ENCODE measurements at places on chromosomes 16 and 17.

DNA sequence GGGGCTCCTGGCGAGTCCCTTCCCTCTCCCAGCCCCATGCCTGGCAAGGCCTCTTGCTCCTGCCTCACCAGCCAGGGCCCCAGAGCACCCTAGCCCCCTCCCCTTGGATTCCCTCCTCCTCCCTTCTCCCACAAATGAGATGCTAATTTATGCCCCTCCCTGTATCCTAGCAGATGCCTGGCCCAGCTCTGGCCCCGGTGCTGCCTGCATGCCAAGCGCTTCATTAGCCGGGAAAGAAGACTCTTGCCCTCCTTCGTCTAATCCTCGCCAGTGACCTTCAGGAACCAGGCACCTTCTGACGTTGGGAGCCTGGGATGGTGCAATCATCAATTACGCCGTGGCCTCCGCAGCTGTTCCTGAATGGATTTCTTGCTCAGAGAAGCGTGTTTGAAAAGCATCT is 127.8 kb downstream of the SDK2 start:
- no peak for DNase-seq

DNA sequence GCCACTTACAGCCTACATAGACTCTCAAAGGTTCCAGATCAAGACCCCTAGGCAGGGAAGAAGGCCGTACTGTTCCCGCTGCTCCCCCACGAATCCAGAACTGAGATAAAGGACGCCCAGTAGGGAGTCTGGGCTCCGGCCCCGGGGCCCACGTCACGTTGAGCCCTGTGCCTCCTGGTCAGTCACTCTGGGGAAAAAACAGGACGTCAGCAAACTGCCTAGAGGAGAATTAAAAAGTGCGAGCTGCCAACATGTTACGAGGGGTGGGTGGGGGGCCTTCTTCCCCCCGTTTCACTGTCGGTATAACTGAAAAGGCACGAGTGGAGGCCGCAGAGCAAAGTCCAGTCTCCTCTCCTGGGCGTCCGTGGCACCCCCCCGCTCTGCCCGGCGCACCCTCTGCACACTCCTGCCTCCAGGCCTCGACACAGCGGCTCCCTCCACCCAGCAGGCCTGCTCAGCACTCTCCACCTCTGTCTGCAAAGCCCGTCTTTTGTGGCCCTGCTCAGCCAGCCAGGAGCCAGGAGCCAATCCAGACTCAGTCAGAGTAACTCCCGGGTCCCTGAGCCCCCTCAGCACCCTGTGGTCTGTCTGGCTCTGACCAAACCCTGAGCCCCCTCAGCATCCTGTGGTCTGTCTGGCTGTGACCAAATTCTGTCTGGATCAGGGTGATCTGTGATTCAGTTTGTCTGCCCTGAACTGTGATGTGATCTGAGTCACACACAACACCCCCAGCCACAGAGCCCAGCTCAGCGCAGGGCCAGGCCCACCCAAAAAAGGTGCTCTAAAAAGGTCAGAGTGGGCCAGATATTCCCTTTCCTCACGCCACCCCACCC is 6.2 kb downstream of the ITGAE start:
- peak; percentile 26 for DNase-seq

- no peak for DNase-seq
Observed at GRCh38 chr17:7839876-7840261, 5.9 kb downstream of the KDM6B start.

GRCh38 chr16:78742501-78743283 is 643.2 kb downstream of the WWOX start:
- peak; percentile 76 for DNase-seq

DNA sequence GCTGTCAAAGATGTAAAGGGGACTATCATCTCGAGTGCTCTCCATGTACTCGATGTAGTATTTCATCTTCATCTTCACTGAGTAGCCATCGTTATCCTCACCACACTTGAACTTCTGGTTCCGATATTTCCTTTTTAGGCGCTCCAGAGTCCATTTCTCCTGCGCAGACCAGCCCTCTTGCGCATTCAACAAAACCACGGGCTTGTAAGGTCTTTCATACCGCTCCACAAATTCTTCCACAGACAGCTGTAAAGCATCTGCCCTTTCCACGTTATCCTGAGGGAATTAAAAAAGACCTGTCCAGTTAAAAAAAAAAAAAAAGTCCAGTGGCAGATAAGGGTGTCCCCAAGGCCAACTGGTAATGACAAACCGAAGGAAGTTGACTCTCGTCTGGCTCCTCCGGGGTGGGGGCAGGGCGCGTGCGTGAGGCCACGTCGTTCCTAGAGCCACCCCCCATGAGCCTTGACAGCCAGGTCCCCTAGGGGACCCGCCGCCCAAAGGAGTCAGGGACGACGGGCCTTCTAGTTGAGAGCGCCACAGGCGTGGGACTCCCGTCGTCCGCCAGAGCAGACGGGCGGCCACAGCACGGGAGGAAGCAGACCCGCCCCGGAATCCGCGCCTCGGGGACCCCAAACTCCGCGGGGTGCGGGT is 701 bp downstream of the JMJD6 start:
- DNase-seq: peak; percentile 68

DNA sequence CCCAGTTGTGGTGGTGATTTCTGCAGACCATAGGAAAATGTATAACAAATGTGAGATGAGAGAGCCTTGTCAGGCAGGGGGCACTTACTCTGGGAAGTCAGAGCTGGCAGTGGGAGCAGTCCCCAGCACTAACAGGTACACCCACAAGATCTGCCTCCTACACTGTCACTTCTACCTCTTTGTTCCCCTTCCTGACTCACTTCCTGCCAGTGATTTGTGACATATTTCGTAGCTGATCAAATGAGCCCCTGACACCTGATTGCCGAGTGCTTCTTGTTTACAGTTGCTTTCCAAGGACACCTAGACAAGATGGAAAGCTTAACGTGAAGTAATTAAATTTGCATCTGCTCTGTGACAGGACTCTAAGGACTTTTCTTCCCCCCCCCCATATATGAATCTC is 40.5 kb downstream of the FTO start:
- peak; percentile 27 for DNase-seq

DNA sequence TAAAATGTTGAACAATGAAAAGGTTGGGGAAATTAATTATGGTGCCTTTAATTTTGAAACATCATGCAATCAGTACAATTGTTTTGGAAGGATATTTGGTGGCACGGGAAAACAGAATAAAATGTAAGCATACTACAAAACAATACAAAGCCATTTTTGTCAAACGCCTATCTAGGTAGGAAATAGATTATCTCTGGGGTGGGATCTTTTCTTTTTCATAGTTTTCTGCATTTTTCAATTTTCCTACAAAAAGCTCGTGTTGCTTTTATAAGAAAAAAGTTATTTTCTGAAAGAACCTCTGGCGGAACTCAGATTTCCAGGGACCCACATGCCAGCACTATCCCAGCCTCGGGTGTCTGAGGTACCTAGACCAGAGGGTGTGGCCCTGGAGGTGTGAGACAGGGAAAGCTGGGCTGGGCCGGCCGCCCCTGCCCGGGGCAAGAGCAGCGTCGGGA is 961 bp upstream of the MAP3K3 start:
- no peak for DNase-seq

DNA sequence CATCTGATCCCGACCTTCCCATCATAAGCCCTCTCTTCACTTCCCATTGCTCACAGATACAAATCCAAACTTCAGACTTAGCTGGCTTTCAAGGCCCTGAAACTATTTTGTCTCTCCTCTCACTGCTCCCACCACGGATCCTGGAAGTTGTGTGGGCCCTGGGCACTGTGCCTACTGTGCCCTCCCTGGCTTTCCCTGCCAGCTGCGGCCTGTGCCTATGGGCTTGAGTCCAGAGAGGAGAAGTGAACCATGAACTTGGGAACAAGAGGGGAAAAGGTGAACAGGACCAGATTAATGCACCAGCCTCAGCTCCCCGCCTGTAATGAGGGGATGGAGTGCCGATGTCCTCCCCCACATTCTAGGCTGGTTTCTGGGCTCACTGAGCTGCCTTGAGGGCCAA is 18.9 kb upstream of the KCNJ12 start:
- DNase-seq: no peak

- DNase-seq: no peak
Observed at GRCh38 chr16:28513484-28514181, 7.0 kb upstream of the IL27 start.

DNA sequence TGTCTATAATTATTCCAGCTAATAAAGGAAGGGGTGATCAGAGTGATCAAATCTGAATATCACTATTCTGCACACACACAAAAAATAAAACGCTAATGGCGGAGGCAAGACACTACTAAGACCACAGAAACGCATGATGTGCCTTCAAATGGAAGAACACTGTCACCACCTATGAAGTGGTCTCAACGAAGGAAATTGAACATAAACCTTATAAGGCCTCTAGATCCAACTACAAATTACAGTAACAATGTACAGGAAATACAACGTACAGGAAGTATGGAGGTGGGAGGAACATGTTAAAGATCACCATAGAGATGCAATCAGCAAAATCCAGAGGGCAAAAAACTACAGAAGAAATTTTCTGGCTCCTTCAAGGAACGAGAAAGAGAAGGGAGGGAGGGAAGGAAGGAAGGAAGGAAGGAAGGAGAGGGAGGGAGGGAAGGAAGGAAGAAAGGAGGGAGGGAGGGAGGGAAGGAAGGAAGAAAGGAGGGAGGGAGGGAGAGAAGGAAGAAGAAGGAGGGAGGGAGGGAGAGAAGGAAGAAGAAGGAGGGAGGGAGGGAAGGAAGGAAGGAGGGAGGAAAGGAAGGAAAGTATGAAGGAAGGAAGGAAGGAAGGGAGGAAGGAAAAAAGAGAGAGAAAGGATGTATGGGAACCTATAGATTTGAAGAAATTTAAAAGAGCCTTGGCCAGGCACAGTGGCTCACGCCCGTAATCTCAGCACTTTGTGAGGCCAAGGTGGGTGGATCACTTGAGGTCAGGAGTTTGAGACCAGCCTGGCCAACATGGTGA is 3.1 kb upstream of the SGCA start:
- peak; percentile 30 for DNase-seq

DNA sequence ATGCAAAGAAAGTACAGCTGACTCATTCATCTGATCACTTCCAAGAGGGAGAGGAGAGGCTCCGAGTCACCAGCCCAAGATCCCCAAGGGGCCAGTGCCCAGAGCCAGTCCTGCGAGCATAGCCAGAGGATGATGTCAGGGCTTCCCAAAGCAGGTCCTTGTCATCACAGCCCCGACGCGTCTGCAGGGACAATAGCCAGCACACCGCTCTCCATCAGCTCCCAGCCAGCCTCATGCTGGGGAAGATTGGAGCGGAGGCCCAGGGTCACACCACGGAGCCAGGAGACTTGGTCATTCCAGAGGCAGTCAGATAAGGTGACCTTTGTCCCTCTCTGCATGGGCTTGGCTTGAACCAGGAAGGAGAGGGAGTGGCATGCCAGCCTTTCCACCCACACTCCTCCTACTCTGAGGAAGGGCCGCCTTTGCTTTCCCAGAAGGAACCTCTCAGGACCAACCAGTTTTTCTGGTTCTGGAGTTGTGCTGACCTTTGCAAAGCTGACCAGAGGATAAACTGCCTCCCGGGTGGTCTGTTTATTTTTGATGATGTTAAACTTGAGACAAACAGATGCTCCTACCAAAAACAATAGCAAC is 58.3 kb upstream of the ARHGAP44 start:
- DNase-seq: no peak

GRCh38 chr17:12909046-12909445 is 108.8 kb downstream of the ELAC2 start:
- no peak for DNase-seq

- DNase-seq: no peak
Observed at GRCh38 chr17:45715787-45716186, 68.3 kb upstream of the CRHR1 start.

DNA sequence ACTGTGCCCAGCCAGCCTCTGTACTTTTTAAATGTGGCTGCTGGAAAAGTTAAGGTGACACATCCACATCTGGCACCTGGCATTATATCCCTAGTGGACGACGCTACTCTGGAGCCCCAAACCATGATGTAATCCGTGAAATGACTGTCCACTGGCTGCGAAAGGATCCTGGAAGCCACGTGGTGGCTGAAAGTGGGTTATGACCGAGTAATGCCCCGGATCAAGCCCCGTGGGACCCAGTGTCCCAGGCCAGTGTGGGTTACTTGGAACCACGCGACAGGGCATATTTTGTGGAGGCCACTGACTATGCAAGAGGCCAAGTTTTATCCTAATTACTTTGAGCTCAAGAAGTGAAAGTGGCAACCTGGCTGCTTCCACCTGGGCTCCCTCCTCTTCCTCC is 79.6 kb downstream of the PGS1 start:
- DNase-seq: no peak

GRCh38 chr17:31834448-31834847 is 24.6 kb downstream of the COPRS start:
- no peak for DNase-seq

- no peak for DNase-seq
Observed at GRCh38 chr16:49651996-49652395, 203.9 kb downstream of the ZNF423 start.

- DNase-seq: no peak
Observed at GRCh38 chr16:26649381-26650045, 417.2 kb upstream of the C16orf82 start.

GRCh38 chr16:26186091-26186615 is 494.4 kb downstream of the HS3ST4 start:
- DNase-seq: no peak

DNA sequence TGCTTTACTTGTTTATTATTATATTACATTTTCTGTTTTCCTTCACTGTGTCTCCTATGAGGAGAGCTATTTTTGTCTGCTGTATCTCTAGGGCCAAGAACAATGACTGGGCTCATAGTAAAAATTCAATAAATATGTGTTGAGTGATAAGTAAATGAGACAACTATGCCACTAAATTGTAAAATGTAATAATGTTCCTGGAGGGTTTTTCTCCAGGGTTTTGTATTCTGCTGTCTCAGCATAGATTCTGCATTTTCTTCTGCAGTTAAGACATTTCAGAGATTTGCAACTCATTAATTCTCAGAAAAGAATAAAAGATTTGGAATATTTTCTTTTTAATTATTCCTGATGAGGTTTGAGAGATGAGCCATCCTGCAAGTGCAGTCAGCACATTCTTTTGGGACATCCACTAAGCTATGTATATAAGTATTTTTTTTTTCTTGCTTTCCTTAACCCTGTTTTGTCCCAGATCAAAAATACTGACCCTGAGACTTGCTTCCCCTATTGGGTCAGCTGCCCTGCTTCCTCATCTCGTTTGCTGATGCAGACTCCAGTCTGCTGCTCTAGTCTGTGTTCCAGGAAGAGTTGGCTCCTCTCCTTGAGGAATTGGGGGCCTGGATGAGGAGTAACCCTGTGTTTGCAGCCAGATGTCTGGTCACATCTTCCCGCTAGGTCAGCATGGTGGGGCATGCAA is 122.9 kb downstream of the ABCA8 start:
- no peak for DNase-seq

- DNase-seq: no peak
Observed at GRCh38 chr17:15031975-15032374, 233.2 kb downstream of the PMP22 start.

DNA sequence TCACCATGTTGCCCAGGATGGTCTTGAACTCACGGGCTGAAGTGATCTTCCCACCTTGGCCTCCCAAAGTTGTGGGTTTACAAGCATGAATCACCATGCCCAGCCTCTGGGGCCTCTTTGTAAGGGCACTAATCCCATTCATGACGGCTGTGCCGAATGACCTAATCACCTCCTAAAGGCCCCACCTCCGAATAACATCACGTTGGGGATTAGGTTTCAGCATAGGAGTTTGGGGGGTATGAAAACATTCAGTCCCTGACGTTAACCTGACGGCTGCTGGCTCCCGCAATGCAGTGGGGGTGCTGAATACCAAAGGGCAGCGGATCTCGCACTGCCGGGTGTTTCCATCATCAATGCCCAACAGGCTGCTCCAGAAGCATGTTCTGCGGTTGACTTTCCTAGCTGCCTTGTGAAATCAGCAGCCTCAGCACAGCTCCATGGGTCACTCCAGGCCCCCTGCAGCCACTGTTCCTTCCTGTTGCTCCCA is 120.8 kb upstream of the SEC14L1 start:
- no peak for DNase-seq

Measured in central memory CD4-positive, alpha-beta T cell (primary cell).